Panc1 (cell line): ENCODE measurements at places on chromosomes 5 and 9. TPM values are rescaled to one million over a fixed set of nuclear protein-coding genes. Genes with fewer than 3 reads are reported as not detected.

- no peak for DNase-seq
These were observed 6.3 kb downstream of the RBM27 start for GRCh38 chr5:146209714-146210113.

C8G gene
- 2.9 TPM for total RNA-seq

GRCh38 chr9:19127871-19128500 lies 694 bp upstream of the PLIN2 start:
- DNase-seq = no peak

CATSPER3 gene
- total RNA-seq = 0.69 TPM

PAPPA gene
- total RNA-seq = 1.2 TPM

- DNase-seq = no peak
These were observed 135.6 kb downstream of the ICE1 start for GRCh38 chr5:5558102-5558501.

SVEP1 gene
- total RNA-seq = 0.05 TPM

FIBCD1 gene
- total RNA-seq = 16.3 TPM

DNA sequence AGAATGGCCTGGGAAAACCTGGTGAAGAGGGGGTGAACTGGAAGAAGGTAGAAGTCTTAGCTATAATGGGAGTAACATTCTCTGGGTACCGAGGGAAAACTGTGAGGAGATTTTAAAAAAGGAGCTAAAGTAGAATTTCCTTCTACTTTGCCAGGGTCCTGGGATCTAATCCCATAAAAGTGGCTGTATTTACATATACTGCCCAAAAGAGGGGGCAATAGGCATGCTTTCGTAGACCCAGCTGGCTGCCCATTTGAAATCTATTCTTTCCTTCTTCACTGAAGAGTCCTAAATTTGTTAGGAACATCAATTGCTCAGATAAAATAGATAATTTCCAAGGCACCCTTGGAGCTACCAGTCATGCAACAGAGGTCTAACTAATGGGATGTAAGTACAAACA lies 159.2 kb downstream of the CDC42SE2 start:
- no peak for DNase-seq

- no peak for DNase-seq
These were observed at the start of gene ABCA1 for GRCh38 chr9:104927912-104928740. Gene ABCA1, minus strand, starts transcription at chr9:104928155. Its CDS starts 24,476 bp downstream, at chr9:104903679.

DNA sequence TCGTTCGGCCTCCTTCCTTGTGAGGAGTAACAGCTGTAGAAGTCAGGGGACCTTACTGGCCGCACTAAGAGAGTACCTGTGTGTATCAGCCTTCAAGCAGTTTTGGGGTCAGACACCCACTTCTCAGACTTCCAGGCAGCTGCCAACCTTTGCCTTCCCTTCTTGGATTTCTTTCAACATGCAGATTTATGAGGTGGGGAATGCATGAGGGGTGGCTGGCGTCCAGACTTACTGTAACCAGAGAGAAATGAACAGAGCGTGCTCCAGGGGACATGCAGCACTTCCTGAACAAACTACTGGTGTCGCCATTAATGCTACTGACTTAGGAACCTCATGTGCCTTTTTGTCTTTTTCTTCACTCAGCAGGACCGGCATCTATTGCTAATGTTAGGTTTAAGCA lies 46.7 kb downstream of the INSYN2B start:
- no peak for DNase-seq

DNA sequence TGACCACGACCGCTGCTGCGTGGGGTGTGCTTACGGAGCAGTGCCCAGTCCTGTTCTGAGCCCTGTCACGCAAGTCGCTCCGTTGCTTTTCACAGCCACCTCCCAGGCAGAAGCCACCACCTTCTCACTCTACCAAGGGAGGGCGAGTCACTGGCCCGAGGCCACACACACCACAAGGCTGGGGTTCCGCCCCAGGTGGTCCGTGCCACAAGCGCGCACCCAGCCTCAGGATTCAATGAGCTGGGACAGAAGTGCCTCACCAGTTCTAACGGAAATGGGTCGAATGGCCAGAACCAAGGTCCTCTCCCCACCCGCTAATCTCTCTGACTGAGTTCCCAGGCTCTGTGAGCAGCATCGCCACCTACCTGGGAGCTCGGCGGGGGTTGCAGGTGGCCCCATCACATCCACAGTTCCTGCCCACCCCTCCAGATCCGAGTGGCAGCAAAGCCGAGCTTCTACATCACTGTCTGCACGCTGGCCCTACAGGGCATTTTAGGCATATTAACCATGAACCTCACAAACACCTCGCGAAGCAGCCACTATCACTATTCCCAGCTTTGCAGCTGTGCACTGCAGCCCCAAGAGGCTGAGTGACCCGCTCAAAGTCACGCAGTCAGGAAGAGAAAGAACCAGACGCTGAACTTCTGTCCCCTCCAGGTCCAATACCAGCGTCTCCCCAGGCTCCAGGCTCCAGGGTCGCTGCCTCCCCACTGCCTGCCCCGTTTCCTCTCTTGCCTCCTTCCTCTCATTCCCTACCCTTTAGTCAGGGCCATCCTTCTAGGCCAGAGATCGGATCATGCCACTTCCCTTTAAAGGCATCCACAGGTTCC lies 92.1 kb upstream of the PHYKPL start:
- no peak for DNase-seq

DNA sequence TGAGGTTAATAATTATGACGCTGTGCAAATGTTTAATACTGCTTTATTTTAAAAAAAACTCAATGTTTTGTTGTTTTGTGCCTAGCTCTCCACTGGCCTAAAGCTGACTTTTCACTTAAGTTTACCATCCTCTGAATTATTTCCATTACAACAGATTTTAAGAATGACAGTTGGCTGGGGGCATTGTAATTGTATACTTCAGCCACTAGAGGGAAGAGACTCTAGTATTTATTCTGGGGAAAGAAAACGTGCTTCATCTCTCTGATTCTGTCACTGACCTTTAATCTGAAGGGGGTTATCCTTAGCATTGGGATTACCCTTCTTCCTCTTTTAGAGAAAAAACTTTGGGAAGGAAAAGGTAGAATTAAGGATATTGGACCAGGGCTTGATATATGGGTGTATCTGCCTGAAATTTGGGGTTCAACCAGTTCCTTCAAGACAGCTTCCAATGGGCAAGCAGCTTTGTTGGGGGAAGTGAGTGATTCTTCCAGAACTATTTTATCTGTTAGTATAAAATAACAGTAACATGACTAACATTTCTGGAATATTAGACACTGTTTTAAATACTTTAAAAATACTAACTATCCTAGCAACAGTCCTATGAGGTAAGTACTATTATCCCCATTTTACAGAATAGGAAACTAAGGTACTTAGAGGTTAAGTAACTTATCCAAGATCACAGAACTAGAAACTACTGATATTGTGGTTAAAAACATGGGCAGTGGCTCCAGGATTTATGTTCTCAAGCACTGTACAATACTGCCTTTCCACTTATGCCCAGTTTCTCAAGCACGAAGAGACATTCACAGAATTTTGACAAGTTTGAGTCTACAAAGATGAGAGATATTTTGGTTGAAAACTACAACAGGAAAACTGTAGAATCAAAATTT lies 208.4 kb downstream of the CD180 start:
- DNase-seq = no peak

PCDHGC4 gene
- total RNA-seq = 0.57 TPM

DNA sequence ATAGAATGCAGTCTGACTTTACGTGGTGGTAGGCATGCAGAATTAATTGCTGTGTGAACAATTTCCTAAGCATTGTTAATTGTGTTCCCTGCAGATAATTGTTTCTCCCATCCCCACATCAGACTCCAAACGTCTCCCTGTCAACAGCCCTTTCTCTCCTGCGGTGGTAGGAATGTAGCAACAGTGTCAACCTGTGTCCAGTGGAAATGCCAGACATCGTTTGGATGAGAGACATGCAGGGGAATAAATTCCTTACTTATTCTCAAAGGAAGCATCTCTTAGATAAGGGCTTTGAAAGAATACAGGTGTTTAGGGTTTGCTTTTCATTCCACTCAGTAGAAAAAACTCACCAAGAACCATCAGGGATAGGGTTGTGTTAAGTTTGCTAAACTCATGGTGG lies 245.3 kb upstream of the WWC1 start:
- no peak for DNase-seq

PCDHB10 gene
- 0.72 TPM for total RNA-seq

DNA sequence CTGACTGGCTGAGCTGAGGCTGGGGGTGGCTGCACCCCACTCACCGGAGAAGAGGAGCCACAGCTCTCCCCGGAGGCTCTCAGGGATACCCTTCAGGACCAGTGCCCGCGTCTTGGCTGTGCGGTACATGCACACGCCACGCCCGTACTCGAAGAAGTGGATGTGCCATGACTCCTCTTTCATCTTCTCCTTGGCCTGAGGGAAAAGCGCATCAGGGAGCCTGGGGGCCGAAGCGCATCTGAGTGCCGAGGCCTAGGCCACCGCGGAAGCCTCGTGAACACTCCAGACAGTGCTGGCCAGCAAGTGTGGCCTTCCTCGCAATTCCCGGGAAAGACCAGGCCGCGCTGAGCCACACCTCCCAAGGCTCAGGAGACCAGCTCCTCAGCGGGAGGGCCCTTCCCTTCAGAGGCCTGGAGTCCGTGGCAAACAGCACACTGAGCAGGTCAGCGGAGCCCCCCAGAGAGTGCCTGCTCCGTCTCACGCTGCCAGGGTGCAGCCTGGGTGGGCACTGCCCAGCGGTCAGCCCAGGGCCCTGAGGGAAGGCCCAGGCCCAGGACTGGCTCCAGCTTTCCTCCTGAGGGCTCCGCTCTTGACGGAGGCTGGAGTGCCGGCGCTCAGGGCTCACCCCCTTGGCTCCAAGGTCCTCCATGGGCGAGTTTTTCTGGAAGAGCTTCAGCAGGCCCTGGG lies 20.5 kb upstream of the MRNIP start:
- no peak for DNase-seq

- DNase-seq = no peak
These were observed 247.0 kb downstream of the CHSY3 start for GRCh38 chr5:130151239-130151638.

GRCh38 chr5:172764861-172765765 lies 5.9 kb downstream of the DUSP1 start:
- DNase-seq = peak; percentile 95

FOXD4L5 gene
- total RNA-seq = 0.08 TPM

- no peak for DNase-seq
These were observed 561.8 kb downstream of the CETN3 start for GRCh38 chr5:89847743-89848142.

PCAT7 gene
- 0.59 TPM for total RNA-seq

DNA sequence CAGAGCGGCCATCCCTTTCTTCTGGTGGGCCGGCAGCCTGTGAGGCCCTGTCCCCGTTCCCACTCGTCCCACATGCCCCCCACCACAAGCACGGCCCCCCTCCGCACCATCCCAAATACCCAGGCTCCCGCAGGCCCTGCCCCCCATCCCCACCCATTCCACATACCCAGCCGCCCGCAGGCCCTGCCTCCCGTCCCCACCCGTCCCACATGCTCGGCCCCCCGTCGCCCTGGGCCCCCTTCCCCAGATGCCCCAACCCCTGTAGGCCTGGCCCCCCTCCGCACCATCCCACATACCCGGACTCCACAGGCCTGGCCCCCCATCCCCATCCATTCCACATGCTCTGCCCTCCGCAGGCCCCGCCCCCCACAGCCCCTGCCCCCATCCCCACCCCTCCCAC lies 11.5 kb downstream of the SLC6A19 start:
- no peak for DNase-seq

PCDHGB1 gene
- total RNA-seq = 2.0 TPM

KCTD16 gene
- total RNA-seq = 0.08 TPM

GRCh38 chr9:71908825-71909224 lies 2.2 kb downstream of the ABHD17B start:
- DNase-seq = no peak

DNA sequence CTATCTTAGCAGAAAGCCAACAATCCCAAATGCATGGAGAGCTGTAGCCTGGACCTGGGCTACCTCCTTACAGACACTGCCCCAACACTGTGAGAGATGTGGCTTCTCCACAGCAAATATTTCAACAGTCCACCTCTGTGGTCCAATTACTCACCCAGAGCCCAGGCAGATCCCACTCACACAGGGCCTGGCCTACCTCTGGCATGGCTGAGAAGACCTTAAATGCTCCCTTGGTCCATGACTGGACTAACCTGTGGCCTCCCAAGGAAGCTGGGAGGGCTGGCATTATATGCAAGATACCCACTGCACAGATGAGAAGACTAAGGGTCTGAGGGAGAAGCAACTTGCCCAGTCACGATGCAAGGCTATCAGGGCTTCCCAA lies 22.8 kb upstream of the SLC25A51 start:
- no peak for DNase-seq

CLTA gene
- 760 TPM for total RNA-seq

GRCh38 chr5:10264604-10265003 lies 14.5 kb downstream of the CCT5 start:
- DNase-seq = no peak

GRCh38 chr9:34552986-34553385 lies 30.2 kb upstream of the ENHO start:
- no peak for DNase-seq

DNA sequence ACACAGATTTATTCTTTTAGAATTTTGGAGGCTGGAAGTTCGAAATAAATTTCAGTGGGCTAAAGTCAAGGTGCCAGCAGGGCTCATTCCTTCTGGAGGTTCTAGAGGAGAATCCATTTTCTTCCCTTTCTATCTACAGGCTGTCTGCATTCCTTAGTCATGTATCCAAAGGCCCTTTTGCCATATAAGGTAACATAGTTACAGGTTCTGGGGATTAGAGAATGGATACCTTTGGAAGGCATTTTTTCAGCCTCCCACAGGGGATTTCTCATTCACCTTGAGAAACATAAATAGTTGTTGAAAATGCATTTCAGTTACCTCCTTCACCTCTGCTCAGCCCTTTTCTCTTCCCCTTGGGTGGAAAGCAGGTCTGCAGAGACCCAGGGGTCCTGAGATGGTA lies 280.0 kb upstream of the MAP3K1 start:
- DNase-seq = no peak

- DNase-seq = peak; percentile 25
These were observed 1548.6 kb downstream of the EFNA5 start for GRCh38 chr5:106121972-106122605.

DNA sequence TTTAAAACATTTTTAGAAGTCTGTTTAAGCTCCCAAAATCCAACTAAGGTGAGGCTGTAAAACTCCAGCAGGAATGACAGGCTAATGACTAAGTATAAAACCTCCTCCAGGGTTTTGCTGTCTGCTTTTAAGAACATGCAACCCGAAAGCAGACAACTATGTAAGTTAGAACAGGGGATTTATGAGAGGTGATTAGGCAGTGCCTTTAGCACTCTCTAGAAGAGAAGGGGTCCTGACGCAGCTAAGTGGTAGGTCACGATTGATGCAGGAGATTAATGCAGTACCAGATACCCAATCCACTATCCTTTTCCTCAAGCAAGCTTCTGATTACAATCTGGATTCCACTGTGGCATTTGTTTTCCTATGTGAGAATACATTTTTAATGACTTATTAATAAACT lies 25.9 kb downstream of the HOMER1 start:
- no peak for DNase-seq

- no peak for DNase-seq
These were observed 126.1 kb upstream of the WWC1 start for GRCh38 chr5:168165221-168165914.

RNF180 gene
- total RNA-seq = 7.8 TPM

ALAD gene
- total RNA-seq = 8.9 TPM

GRCh38 chr5:134143944-134144941 lies 29.8 kb downstream of the TCF7 start:
- no peak for DNase-seq
